ENCODE measurements at places on chromosomes 3 and 15.

GRCh38 chr3:106030627-106030963 is 161.8 kb upstream of the CBLB start:
- DNase-seq, result no peak

DNA sequence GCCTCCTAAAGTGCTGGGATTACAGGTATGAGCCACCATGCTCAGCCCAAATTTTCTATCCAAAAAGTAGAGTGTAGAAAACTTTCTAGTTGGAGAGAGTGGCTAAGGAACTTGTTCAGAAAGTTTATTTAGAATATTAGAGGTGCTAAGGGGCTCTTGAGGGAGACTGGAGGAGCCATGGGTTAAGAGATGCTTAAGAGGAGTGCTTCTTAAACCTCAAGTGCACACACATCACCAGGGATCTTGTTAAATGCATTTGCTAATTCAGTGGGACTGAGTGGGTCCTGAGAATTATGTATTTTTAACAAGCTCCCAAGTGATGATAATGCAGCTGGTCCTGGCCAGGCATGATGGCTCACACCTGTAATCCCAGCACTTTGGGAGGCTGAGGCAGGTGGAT is 29.7 kb upstream of the SLMAP start:
- DNase-seq, result no peak

GRCh38 chr3:69944931-69945493 is 54.5 kb upstream of the SAMMSON start:
- DNase-seq, result no peak

DNA sequence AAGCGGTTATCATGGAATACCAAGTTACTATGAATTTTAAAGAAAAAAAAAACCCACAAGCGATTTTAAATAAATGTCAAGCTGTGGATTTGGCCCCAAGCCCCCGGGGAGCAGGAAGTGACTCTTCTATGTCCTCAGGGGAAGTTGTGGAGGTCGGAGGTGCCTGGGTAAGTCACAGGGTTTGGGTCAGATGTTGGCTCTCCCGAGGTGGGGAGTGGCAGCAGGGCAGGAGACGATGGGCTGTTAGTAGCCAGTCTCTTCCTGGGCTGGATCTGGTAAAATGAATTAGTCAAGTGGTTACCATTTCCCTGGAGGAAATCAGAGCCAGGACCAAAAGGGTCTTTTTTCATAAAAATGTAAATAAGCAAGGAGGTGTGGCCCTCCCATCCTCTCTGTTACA is 316.7 kb downstream of the TLE3 start:
- no peak for DNase-seq

GRCh38 chr3:151675858-151676615 is 57.7 kb upstream of the AADACL2 start:
- DNase-seq, result no peak

GRCh38 chr3:150942221-150942620 is 30.3 kb downstream of the CLRN1 start:
- no peak for DNase-seq

DNA sequence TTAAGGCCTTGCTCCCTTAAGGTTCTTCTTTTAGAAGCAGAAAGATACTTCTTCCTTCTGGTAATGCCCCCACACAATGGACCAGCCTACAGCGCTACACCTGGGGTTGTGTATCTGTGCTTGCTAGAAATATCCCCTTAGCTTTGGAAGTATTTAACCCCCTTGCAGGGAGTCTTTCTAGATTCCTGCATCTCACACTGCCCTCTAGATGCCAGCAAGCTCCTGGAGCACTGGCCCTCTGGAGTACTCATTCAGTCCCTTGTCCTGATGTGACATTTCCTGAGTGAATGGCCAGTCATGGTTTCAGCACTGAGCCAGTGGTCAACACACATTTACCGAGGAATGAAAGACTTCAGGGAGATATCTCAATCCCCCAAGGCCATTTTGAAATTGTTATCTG is 30.4 kb upstream of the RBP2 start:
- DNase-seq, result no peak

DNA sequence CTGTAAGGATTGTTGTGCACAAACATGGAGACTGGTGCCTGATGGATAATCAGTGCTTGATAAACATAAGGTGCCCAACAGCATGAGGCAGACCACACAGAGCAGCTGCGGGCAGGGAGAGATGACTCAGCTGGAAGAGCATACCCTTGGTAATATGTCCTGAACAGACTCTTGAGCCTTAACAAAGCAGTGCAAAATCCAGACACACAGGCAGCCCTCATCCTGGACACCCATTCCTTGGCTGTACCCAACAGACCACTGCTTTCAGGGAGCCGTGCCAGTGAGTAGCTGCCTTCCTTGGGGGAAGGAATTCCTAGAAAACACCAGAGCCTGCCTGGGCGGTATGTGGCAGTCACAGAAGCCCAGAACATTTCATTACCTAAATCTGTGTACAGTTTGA is 156.2 kb downstream of the CLSTN2 start:
- DNase-seq, result no peak

- no peak for DNase-seq
These were observed 205.4 kb upstream of the IGF1R start for GRCh38 chr15:98442901-98443300.

DNA sequence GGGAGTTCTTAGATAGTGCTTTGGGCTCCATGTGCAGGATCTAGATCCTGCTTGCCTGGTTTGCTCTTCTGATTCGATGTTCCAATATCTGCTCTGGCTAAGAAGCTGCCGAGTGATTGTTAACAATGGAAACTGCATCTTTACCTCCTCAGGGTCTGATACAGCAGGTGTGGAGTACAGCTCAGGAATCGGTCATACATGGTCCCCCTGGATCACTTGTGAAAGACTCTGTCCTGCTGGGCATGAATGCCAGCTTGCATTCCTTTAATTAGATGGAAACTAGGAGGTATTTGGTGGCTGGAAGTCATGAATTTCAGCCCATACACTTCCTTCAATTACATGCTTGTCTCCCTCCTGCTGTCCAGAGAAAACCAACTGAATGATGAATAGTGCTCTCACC is 95.3 kb downstream of the CHRNA7 start:
- DNase-seq, result no peak

DNA sequence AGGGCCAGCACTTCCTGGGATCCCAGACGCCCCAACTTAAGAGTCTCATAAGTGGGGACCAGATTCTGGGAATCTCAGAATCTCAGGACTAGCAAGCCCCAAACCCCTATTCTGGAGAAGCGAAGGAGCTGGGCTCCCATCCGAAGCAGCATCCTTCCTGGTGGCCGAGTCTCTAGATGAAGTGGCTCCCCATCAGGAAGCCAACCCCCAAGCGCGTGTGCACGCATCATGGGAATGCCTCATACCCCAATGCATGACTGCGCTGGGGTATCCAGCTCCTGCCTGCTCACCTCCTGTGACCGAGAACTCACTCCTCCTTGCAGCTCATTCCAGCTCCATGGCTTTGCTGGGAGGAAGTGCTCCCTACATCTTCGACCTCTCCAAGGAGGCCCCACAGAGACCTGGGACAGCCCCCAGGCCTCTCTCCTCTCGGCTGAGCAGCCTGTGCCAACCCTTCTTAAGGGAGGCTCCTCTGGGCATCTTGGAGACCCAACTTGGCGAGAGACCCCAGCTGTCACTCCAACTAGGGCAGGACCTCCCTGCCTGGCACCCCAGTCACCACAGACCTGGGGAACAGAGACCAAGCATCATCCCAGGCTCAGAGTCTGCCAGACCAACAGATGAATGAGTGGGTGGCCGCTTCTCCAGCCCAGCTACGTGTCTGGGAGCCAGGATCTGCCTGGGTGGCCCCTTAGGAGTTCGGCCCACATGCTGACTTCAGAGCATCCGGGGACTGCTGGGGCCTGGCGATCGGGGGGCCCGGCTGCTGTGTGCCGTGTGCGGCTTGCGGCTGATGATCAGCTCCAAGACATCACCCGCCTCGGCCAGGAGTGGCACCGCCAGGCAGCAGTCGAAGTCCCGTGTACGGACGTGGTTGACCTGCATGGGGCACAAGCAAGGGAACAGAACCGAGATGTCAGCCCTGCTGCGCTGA is 46.9 kb downstream of the GRIP2 start:
- DNase-seq, result no peak

GRCh38 chr3:123783050-123783689 is 101.0 kb downstream of the MYLK start:
- DNase-seq, result no peak

GRCh38 chr3:169812332-169813235 is at the start of the genes LRRC34 and LRRIQ4:
Gene LRRC34 (minus strand): TSS chr3:169812904. CDS start chr3:169812548, 356 bp downstream.
Gene LRRIQ4 (plus strand): TSS chr3:169812870. CDS start chr3:169821922, 9,052 bp downstream.
- peak; percentile 41 for DNase-seq

DNA sequence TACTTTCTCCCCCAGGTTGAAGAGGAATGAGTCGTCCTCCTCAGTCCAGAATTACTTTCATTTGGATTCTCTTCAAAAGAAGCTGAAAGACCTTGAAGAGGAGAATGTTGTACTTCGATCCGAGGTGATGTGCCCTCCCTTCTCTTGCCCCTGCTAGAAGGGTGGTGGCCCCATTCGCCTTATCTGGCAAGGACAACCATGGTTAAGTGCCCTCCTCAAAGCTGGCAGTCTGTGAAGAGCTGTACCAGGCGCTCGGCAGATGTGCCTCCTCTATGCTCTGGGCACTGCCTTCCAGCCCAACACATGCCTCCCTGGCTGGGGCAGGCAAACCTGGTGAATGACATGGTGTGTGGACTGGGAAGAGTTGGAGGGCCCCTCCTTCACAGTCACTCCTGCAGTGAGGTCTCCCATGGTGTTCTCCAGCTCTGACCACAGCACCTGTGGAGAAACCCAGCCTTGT is 77.0 kb downstream of the CCK start:
- no peak for DNase-seq

- no peak for DNase-seq
These were observed 14.1 kb downstream of the IL17RD start for GRCh38 chr3:57151021-57151449.

DNA sequence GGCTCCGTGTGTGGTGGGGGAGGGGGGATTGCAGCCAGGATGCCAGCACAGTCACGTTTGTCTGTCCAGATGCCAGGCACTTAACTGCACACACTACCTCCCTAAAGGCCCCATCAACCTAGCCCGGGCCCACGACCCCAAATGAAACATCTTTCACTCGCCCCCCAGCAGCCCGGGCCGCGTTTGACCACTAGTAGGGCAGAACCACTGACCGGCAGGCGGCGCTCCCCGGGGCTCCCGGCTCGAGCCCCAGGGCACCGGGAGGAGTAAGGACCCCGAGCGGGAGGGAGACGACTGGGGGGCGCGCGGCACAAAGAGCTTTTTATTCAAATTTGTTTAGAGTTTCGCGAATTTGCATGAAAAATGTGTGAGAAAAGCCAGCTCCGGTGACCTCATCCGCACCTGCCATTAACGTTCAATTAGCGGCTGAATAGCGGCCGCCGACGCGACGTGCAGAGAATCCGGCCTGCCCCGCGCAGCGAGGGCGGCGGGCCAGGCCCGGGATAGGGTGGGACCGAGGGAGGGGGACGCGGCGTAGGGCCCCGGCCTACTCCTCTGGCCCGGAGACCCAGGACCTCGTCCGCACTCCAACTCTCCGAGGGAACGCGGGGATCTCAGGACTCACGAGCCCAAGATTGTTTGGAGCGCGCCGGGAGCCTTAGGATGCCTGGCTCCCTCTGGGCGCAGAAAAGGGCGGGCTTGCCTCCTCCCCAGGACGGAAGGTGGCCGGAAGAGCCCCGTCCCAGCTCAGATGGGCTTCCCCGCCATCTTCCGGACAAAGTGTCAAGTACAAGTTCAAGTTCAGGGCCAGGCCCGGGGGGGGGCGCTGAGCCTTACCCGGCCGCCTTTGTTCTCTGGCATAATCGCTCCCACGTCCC is 64.9 kb upstream of the POLG start:
- DNase-seq, result peak; percentile 12

DNA sequence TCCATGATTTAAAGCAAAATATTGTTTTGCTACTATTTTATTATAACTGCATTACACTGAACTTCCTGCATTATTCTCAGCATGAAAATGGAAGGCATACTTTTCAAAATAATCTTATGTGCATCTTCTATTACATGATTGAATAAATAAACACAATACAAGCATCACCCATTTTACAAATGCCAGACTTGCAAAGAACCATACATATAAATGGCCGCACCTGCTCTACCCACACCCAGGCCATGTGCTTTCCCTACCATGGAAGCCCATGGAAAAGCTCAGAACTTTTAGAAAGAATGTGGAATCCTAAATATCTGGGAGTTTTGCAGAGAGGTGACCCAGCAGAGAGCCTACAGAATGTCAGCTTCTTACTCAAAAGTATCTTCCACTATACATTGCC is 127.2 kb downstream of the SHOX2 start:
- no peak for DNase-seq

GRCh38 chr3:190105876-190106275 is 14.8 kb downstream of the P3H2 start:
- no peak for DNase-seq

DNA sequence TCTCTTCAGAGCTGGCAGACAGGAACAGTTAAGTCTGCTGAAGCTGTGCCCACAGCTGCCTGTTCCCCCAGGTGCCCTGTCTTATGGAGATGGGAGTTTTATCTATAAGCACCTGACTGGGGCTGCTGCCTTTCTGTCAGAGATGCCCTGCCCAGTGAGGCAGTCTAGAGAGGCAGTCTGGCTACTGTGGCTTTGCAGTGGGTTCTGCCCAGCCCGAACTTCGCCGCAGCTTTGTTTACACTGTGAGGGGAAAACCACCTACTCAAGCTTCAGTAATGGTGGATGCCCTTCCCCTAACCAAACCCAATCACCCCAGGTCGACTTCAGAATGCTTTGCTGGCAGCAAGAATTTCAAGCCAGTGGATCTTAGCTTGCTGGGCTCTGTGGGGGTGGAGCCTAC is 91.2 kb downstream of the SLC25A26 start:
- no peak for DNase-seq

DNA sequence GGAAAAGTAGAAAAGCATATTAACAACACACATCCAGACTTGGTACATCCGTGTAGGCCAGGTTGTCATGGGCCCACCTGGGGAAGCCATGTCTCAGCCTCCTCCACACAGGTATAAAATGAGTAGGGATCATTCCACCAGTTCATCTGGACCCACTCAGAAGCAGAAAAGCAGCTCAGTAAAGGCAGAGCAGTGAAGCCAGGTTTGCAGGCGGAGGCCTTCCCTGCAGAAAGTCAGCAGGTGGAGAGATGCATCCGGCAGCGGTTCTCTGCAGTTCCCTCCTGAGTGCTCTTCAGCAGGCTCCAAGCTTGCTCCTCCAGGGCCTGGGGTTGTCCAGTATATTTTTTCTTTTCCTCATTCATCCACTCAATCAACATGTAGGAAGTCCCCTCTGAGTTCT is 22.1 kb downstream of the LOXL1 start:
- no peak for DNase-seq

- DNase-seq, result no peak
These were observed 572.3 kb downstream of the MAGI1 start for GRCh38 chr3:65466300-65466988.

DNA sequence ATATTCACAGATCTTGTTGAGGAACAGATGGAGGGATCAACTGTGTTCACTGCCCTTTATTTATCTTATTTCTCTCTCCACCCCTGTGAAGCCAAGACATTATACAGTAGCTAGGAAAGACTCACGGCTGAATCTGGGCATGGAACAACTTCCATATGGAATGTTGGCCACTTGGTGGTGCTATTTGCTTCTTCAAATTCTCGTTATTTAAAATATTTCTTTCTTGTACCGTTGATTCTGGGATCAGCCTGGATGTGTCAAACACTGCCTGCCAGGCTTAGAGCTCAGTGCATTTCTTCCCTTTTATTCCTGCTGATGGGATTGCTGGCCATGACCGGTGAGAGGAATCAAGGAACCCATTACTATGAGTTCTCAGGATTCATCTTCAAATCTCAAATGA is 17.5 kb upstream of the GASK1A start:
- no peak for DNase-seq

GRCh38 chr3:11976976-11977375 is 27.2 kb upstream of the SYN2 start:
- DNase-seq, result no peak
